ENCODE measurements at places on chromosomes 5 and 9. TPM values are rescaled to one million over a fixed set of nuclear protein-coding genes. Genes with fewer than 3 reads are reported as not detected.

The PCDHB11 gene
- total RNA-seq = 0.38 TPM

The RAPGEF6 gene
- 9.4 TPM for total RNA-seq

The GPX3 gene
- total RNA-seq = 3.0 TPM

The POLR3G gene
- total RNA-seq = 8.8 TPM

Data from GM23248 (cell line).